ENCODE measurements at places on chromosomes 11 and 22. TPM values are rescaled to one million over a fixed set of nuclear protein-coding genes. Genes with fewer than 3 reads are reported as not detected.

CD248 gene
- total RNA-seq, result 3.0 TPM

SLC16A8 gene
- 1.3 TPM for total RNA-seq

TYR gene
- total RNA-seq, result not detected

KLHL35 gene
- total RNA-seq, result 0.57 TPM

SSRP1 gene
- 110 TPM for total RNA-seq

ST3GAL4 gene
- 5.9 TPM for total RNA-seq

PHOX2A gene
- total RNA-seq, result 0.05 TPM

SCN4B gene
- 2.1 TPM for total RNA-seq

CBLIF gene
- not detected for total RNA-seq

APLNR gene
- total RNA-seq, result 8.7 TPM

ESAM gene
- 3.6 TPM for total RNA-seq

- H3K4me3 ChIP-seq, result no peak overlapping the region
- H3K4me1 ChIP-seq, result peaks cover 10% of the 10 kb centered on the region
- H3K27me3 ChIP-seq, result no peaks in the 10 kb centered on the region
- H3K36me3 ChIP-seq, result peaks cover 12% of the 10 kb centered on the region
Observed at GRCh38 chr11:293852-294661, 5.1 kb downstream of the PGGHG start.

- H3K36me3 ChIP-seq, result no peaks in the 10 kb centered on the region
- H3K27me3 ChIP-seq, result no peaks in the 10 kb centered on the region
- H3K4me1 ChIP-seq, result no peaks in the 10 kb centered on the region
- no peak overlapping the region for H3K4me3 ChIP-seq
Observed at GRCh38 chr11:70016666-70017367, 61.3 kb upstream of the ANO1 start.

GRCh38 chr11:38814670-38815069 lies 2216.6 kb upstream of the RAG2 start:
- no peak overlapping the region for H3K4me3 ChIP-seq
- no peaks in the 10 kb centered on the region for H3K36me3 ChIP-seq
- no peaks in the 10 kb centered on the region for H3K27me3 ChIP-seq
- no peak for DNase-seq
- H3K4me1 ChIP-seq, result no peaks in the 10 kb centered on the region

GRCh38 chr11:45102810-45103621 lies 43.4 kb upstream of the PRDM11 start:
- H3K27me3 ChIP-seq, result no peaks in the 10 kb centered on the region
- no peaks in the 10 kb centered on the region for H3K36me3 ChIP-seq
- no peak for DNase-seq
- no peak overlapping the region for H3K27ac ChIP-seq

GRCh38 chr11:28491431-28491830 lies 383.2 kb downstream of the METTL15 start:
- H3K4me3 ChIP-seq, result no peak overlapping the region
- no peak overlapping the region for H3K27ac ChIP-seq
- no peaks in the 10 kb centered on the region for H3K4me1 ChIP-seq
- H3K27me3 ChIP-seq, result no peaks in the 10 kb centered on the region
- H3K36me3 ChIP-seq, result no peaks in the 10 kb centered on the region

DNA sequence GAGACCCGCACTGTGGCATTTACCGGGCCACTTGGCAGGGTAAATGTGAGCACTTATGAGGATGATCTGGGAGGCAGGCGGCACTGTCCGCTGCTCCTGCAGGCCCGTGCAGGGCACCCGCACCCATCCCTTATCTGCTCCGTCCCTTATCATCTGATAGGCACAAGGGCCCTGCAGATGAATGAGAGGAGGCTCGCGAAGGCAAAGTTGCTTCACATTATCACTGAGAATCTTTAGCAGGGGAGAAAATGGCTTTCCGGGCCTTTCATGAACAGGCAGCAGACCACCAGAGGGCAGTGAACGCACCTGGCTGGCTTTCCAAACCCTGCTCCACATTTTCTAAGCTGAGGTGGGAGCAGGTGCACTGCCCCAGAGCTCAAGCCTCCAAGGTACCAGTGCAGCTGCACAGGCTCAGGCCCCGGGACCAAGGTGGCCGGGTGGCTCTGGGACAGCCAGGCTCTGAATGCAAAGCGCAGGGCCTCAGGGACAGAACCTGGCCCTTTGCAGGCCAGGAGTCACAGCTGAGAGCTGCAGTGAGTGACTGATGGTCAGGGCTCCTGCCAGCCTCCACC lies 165.6 kb downstream of the SHANK2 start:
- no peak overlapping the region for H3K27ac ChIP-seq
- no peak overlapping the region for H3K4me3 ChIP-seq
- H3K4me1 ChIP-seq, result no peaks in the 10 kb centered on the region
- no peaks in the 10 kb centered on the region for H3K36me3 ChIP-seq
- DNase-seq, result no peak

GRCh38 chr11:100619484-100619883 lies 67.6 kb upstream of the ARHGAP42 start:
- no peak for DNase-seq
- H3K4me1 ChIP-seq, result no peaks in the 10 kb centered on the region
- H3K4me3 ChIP-seq, result no peak overlapping the region
- no peaks in the 10 kb centered on the region for H3K27me3 ChIP-seq
- no peaks in the 10 kb centered on the region for H3K36me3 ChIP-seq
- H3K27ac ChIP-seq, result no peak overlapping the region

DNA sequence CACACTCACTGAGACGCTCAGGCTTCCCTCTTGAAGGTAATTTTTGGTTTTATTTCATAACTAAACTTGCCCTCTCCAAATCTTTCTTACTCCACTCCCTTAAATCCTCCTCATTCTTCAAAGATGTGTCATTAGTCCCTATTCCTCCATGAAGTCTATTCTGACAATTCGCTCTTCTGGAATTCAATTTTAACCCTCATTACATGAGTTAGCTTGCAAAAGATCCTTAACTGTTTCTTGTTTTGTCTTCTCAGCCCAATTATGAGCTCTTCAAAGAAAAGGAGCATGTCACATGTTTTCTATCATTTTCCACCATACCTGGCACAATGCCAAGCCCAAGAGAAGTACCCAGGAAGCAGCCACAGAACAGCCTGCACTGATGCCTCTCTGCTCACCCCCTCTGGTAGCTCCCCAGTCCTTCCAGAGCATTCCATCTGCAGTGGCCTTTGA lies 13.0 kb downstream of the GALNT18 start:
- H3K36me3 ChIP-seq, result no peaks in the 10 kb centered on the region
- no peak overlapping the region for H3K4me3 ChIP-seq
- no peak overlapping the region for H3K27ac ChIP-seq
- peak; percentile 42 for DNase-seq
- no peaks in the 10 kb centered on the region for H3K4me1 ChIP-seq

GRCh38 chr11:35082321-35083180 lies 56.4 kb upstream of the CD44 start:
- DNase-seq, result peak; percentile 79
- peaks cover 66% of the 10 kb centered on the region for H3K4me1 ChIP-seq
- no peaks in the 10 kb centered on the region for H3K27me3 ChIP-seq
- no peak overlapping the region for H3K4me3 ChIP-seq

DNA sequence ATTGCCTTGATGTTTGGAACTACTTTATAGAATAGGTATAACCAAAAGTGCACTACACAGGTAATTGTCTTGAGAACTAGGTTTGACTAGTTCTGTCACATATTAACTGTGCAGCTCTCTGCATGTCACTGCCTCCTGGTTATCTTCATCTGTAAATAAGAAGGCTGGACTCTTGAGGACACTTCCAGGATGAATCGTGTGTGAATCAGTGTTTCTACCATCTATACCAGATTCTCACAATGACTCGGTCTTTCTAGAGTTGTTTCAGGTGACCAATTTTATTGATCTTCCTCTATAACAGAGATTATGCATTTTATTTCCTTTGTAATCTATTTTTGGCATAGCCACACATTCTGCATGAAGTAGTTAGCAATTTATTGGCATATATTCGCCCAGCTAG lies 1181.0 kb upstream of the TENM4 start:
- H3K36me3 ChIP-seq, result no peaks in the 10 kb centered on the region
- DNase-seq, result no peak
- H3K4me1 ChIP-seq, result no peaks in the 10 kb centered on the region
- no peak overlapping the region for H3K27ac ChIP-seq
- no peaks in the 10 kb centered on the region for H3K27me3 ChIP-seq

- no peaks in the 10 kb centered on the region for H3K36me3 ChIP-seq
- no peaks in the 10 kb centered on the region for H3K4me1 ChIP-seq
- DNase-seq, result no peak
- no peak overlapping the region for H3K4me3 ChIP-seq
- H3K27me3 ChIP-seq, result no peaks in the 10 kb centered on the region
Observed at GRCh38 chr11:2665526-2666400, 34.0 kb downstream of the KCNQ1OT1 start.

DNA sequence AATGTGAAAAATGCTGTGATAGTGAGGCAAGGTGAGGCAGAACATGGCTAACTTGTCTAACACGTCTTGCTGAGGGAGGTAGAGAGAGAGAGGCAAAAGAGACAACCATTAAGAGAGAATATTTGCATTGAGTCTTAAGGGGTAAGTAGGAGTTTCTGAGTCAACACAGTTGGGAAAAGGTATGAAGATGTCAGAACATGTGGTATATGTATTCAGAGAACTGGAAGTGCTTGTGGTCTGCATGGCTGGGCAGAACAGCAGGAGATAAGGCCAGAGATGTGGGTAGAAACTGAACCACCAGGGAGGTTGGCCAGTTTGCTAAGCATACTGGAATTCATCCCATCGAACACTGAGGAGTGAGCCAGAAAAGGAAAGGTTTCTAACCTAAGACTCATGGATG lies 25.0 kb upstream of the SLC5A1 start:
- no peak overlapping the region for H3K4me3 ChIP-seq
- H3K4me1 ChIP-seq, result no peaks in the 10 kb centered on the region
- H3K27me3 ChIP-seq, result no peaks in the 10 kb centered on the region
- DNase-seq, result no peak
- H3K36me3 ChIP-seq, result no peaks in the 10 kb centered on the region

GRCh38 chr11:269146-269890 lies 8.9 kb upstream of the NLRP6 start:
- H3K4me3 ChIP-seq, result peak overlapping the region; percentile 59
- H3K27me3 ChIP-seq, result peaks cover 4% of the 10 kb centered on the region
- H3K4me1 ChIP-seq, result peaks cover 12% of the 10 kb centered on the region

DNA sequence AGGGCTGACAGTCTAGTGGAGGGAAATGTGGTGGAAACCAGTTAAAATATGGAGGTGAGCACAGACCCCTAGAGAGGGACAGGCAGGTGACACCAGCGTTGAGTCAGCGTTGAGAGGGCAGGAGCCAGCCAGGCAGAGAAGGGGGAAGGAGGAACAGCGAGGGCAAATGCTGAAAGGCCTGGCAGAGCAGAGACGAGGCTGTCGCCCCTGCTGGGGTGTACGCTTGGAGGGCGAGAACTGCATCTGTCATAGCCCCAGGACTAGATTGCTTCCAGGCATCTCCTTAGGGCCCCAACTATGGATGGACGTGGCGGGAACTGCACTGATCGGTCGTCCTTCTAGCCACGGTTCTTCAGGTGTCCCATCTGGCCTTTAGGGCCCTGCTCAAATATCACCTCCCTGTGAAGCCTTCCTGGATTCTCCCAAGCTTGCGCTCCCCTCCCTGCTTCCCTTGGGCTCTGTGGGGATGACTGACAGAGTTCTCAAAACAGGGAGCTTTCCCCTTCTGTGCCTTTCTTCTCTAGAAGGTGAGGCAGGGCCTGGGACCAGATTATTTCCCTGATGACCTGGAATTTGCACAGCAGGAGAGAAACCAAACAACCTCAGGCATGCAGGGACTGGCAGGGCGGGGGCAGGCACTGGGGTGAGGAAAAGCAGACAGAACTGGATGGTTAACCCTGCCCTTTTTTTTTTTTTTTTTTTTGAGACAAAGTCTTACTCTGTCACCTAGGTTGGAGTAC lies 11.1 kb downstream of the SYNGR1 start:
- no peaks in the 10 kb centered on the region for H3K27me3 ChIP-seq
- H3K4me3 ChIP-seq, result no peak overlapping the region
- DNase-seq, result no peak
- no peak overlapping the region for H3K27ac ChIP-seq
- no peaks in the 10 kb centered on the region for H3K36me3 ChIP-seq
- peaks cover 2% of the 10 kb centered on the region for H3K4me1 ChIP-seq

DNA sequence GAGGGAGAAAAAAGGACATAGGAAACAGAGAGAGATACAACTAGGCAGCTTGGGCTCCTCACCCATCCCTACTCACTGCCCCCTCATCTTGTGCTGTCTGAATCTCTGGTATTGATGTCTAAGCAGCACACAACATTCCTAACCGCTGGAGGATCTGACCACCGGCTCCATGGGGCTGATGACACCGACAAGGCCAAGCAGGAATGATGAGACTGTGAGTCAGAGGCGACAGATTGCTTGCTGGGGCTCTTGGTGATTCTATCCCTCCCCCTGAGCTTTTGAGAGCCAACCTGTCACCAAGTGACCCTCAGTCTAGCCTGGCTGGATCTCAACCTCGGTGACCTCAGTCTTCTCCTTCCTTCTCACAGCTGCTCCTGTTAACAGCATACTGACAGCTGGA lies 13.8 kb downstream of the PAMR1 start:
- DNase-seq, result no peak
- H3K4me1 ChIP-seq, result no peaks in the 10 kb centered on the region
- H3K36me3 ChIP-seq, result no peaks in the 10 kb centered on the region
- H3K27me3 ChIP-seq, result no peaks in the 10 kb centered on the region
- H3K27ac ChIP-seq, result no peak overlapping the region
- no peak overlapping the region for H3K4me3 ChIP-seq

GRCh38 chr11:119030329-119031047 lies at the start of gene SLC37A4:
Gene SLC37A4 (minus strand): TSS chr11:119030877.
- peaks cover 24% of the 10 kb centered on the region for H3K4me1 ChIP-seq
- peak within 1 kb of the TSS; percentile 84 for H3K27ac ChIP-seq
- no peaks in the 10 kb centered on the region for H3K27me3 ChIP-seq
- peaks cover 21% of the 10 kb centered on the region for H3K36me3 ChIP-seq

DNA sequence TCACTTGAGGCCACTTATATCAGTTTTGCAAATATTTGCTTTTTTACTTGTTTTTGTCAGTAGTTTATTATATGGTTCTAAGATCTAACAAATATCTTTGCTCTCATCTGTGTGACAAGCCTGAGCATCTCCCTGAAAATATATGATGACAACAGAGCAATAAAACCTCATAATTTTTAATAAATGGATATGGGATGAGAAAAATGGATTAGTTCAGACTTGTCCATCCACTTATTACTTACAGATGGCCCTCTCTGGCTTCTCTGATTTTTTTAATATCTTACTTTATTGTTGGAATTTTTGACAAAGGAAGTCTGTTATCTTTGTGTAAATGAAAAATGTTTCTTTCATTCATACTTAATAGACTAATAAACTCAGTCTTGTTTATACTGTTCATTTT lies 491.4 kb upstream of the RAG2 start:
- H3K4me3 ChIP-seq, result no peak overlapping the region
- H3K36me3 ChIP-seq, result no peaks in the 10 kb centered on the region
- H3K27ac ChIP-seq, result no peak overlapping the region
- DNase-seq, result no peak
- H3K4me1 ChIP-seq, result no peaks in the 10 kb centered on the region
- H3K27me3 ChIP-seq, result no peaks in the 10 kb centered on the region

Measured in thymus (tissue), 14 donors.